ENCODE measurements at places on chromosomes 7 and 10.

- no peak for DNase-seq
Observed at GRCh38 chr10:59873896-59874295, 32.5 kb downstream of the CCDC6 start.

DNA sequence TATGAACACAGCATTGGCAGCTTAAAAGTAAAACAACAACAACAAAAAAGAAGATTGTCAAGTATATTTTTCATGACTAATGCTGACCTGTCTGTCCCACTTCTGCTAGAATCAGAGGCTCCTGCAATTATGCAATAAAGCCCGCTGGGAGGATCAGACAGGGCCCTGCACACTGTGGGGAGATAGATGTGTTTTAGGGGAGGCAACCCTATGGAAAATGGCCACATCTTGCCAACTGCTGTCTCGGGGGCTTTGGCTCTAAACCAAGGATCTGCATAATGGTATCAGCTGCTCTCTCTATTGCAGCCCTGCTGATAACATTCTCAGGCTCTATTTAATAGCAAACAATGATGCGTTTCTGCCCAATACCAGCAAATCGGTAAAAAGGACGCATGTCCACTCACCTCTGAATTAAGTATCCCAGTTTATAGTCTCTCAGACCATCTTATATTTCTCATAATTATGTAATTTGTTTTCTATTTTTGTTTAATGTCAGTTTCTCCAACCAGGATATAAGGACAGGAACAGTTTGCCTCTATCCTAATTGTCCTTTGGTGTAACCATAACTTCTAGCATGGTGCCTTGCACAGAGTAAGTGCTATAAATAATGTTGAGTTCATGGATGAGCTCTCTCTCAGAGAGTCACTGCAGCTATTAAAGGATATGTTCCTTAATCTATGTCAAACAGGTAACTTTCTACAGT, 15.3 kb upstream of the PRKAR2B start:
- no peak for DNase-seq

- no peak for DNase-seq
Observed at GRCh38 chr10:27742195-27743011, 3.2 kb downstream of the MKX start.

DNA sequence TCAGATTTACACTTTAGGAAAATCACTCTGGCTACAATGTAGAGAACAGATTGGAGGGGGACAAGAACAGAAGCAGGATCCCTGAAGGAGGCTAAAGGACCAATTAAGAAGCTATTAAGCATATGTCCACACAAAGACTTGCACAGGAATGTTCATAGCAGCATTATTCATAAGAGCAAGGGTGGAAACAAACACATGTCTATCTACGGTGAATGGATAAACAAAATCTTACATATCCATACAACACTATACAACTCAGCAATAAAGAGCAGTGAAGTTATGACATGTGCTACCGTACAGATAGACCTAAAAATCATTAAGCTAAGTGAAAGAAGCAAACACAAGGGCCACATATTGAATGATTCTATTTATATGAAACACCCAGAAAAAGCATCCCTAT, 10.4 kb downstream of the CHCHD3 start:
- peak; percentile 3 for DNase-seq

DNA sequence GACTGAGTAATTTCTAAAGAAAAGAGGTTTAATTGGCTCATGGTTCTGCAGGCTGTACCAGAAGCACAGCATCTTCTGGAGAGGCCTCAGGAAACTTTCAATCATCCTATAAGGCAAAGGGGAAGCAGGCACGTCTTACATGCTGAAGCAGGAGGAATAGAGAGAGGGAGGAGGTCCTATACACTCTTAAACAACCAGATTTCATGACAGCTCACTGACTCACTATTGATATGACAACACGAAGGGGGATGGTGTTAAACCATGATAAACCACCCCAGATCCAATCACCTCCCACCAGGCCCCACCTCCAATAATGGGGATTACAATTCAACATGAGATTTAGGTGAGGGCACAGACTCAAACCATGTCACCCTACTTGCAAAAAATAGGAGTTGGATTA, 201.5 kb downstream of the CDK14 start:
- DNase-seq = no peak

DNA sequence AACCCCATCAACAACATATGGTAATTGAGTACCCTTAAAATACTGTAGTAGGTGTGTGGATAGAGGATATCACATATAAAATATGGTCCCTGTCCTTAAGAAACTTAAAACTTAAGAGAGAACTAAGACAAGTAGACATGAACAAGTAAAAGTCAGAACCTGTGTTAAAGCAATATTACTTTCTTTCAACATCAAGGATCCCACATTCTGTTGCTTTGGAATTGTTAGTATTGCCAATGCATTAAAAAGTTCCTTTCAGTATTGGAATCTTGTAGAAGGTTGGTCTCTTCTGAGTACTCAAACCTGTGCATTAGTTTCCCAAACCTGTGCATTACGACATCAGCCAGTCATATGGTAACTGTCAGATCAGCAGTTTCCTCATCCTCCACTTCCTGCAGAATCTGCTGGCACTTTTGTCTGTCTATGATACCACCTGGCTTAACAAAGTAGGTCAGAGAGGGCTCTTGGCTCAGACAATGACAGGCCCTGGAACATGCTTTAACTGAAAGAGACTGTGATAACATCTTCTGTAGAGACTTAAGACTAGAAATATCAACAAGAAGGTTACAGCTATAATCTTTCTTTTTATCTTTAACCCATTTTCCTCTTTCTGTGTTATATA, 56.5 kb downstream of the CCDC71L start:
- no peak for DNase-seq

GRCh38 chr10:27240212-27241009, at the start of gene ACBD5:
ACBD5 (minus strand) TSS chr10:27240797; CDS start chr10:27240688, 109 bp downstream.
- DNase-seq = peak; percentile 42

DNA sequence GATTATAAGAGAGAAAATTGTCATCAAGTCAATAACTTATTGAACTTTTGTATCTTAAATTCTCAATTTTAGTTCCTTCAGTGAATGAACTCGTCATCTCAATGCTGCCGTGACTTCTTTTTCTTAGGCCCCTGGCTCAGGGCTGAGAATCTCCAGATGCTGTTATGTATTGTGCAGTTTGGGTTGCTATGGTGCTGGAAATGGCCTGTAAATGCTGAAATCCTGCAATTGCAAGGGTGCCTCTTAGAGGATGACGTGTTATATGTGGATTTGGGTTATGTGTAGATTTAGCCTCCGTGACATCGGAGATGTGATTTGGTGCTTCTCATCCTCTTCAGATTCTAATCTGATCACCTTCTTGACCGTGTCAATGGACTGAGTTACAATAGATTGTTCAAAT, 55.7 kb upstream of the ZRANB1 start:
- DNase-seq = no peak

- DNase-seq = no peak
Observed at GRCh38 chr7:70766109-70766508, 365.8 kb upstream of the GALNT17 start.

DNA sequence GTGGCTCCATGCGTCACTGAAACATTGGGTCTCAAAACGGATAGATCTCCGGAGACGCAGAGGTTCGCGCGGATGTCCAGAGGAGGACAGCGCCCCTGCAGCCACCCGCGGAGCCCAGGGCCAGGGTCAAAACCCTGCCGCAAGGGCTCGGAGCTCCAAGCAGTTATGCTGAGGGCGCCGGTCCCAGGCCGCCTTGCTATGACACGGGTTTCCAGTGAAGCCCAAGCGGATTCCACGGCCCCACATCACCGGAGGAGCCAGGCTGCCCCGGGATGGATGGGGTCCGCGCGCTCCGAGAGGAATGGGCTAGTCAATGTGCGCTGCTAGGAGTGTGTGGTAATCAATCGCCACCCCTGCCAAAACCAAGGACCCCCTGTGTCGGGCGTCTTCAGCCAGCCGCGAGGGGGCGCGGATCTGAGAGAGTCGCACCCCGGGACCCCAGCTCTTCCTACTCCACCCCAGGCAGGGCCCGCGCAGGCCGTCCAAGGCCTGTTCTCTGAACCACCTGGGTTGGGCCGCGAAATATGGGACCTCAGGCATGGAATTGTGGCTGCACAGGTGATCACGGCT, 5.6 kb upstream of the EMX2 start:
- no peak for DNase-seq

DNA sequence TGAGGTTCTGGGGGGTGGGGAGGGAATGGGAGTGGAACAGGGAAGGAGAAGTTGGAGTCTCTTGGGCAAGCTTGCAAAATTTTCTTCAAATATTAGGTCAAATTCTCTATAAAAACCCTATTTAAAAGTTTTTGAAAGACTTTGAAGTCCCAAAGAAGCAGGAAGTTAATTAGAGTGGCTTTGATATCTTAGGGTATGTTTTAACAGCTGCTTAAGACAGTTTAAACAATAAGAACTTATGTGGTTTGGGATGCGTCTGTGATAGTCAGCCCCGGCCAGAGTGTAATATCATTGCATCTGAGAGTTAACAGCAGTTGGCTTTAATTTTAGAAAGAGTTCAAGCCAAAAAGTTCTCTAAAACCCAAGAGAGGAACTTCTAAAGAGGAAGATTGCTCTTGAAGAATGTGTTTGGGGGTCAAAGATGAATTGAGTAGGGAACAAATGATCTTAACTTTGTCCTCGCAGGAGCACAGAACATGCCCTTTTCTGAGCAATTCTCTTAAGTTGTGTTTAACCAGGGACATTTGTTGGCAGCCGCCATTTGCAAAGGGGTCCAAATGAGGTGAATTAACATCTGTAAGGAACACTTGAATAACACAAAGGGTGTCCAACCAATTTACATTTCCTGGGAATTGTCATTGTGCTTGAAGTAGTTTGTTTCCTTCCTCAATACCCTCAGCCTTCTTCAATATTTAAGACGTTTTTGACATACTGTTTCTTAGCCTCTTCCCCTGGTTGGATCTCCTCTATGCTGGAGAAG, 182.4 kb downstream of the PTEN start:
- DNase-seq = no peak

DNA sequence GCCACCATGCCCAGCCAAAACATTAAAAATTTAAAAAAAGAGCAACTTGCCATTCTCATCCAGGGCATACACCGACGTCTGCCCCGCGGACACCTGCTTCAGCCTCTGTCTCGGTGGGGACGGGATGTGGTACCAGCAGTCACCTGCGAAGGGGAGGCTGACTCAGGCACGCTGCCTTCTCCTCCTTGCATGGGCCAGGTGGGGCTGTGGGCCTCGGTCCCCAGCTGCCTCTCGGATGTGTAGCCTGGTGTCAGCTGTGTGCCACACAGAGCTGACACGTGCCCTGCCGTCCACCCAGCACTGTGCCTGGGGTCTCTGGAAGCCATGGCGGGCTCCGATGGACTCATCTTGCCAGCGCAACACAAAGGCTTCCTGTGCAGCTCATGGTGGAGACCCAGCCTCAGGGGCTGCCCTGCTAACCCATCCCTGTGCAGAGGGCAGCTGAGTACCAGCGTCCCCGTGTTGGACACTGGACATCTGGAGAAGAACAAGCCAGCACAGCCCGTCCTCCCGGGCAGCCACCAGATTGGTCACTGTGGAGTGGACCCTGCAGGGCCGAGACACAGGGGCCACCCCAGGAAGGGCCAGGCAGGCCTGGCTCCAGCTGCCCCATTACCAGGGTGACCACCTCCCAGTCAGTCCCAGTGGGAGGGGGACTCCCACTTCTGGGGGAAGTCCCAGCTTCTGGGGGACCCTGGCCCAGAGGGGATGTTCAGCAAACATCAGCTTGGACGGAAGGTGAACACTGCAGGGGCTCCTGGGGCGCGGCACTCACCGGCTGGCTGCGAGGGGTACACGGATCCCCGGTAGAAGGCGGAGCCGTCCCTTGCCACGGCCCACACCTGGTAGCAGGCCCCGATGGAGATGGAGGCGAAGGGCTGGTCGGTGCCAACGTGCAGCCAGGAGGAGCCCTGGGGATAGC, 10.6 kb downstream of the BHLHA15 start:
- no peak for DNase-seq

GRCh38 chr10:90462749-90463470, 394.9 kb downstream of the HTR7 start:
- DNase-seq = no peak

GRCh38 chr7:12350971-12351370, 52.7 kb downstream of the VWDE start:
- no peak for DNase-seq

- DNase-seq = peak; percentile 12
Observed at GRCh38 chr10:60032723-60033122, 126.4 kb upstream of the CCDC6 start.

DNA sequence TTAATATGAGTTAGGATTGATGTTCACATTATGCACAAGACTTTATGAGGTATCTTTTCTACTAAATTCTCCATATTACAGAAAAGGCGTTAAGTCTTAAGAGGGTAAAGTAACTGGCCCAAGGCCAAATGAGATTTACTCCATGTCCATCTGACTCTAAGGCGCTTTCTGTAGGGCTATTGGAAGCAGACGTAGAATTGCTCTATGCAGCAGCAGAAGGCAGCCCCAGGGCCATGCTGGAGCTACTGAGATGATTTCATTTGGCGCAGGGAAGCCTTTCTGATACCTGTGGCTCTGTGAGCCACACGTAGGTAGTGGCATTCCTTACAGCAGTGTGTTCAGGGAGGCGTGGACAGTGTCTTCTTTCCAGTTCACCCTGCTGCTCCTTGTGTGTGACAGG, 133.1 kb downstream of the SH2D4B start:
- no peak for DNase-seq

DNA sequence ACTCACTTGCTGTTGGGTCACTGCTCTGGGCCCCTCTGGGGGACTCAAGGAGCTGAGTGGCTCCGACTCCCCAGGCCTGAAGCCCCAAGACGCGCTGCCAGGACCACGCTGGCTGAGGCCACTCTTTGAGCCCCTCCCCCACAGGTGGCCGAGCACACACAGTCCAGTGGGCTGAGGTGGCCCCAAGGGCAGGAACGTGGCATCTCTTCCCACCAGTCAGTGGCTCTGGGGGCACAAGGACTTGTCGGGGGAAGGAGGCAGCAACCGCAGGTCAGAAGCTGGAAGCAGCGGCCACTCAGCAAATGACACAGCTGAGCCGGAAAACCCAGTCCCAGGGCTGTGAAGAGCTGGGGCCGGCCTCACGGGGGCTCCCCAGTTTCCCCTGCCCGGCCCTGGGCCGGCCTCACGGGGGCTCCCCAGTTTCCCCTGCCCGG, 24.1 kb downstream of the GRIFIN start:
- DNase-seq = no peak

GRCh38 chr10:71726580-71727104, 7.1 kb upstream of the C10orf105 start:
- no peak for DNase-seq

DNA sequence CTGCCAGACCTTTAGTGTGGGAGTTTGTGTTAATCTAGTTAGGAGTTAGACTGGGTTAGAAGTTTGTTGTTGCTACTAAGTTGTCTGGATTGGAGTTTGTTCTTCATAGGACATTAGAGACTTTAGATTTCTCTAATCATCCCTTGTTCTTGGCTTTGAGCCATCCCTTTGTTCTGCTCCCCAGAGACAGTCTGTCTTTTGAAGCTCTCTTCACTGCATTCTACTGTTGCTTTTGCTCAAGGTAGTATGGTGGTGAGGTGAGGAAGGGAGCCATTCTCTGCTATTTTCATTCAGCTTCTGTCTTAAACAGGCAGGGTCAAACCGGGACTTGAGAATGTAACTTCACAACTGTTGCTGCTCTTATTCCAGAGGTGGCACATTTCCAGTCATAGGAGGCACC, 10.4 kb upstream of the TARP start:
- DNase-seq = no peak

Measured in DMS79 (cell line).